ENCODE measurements at places on chromosomes 1 and 21. TPM values are rescaled to one million over a fixed set of nuclear protein-coding genes. Genes with fewer than 3 reads are reported as not detected.
A peak's percentile ranks its signal among the peaks of the same experiment; 100 is the strongest.

- DNase-seq: no peak
Observed at GRCh38 chr1:19058476-19058797, 102.0 kb upstream of the IFFO2 start.

DNA sequence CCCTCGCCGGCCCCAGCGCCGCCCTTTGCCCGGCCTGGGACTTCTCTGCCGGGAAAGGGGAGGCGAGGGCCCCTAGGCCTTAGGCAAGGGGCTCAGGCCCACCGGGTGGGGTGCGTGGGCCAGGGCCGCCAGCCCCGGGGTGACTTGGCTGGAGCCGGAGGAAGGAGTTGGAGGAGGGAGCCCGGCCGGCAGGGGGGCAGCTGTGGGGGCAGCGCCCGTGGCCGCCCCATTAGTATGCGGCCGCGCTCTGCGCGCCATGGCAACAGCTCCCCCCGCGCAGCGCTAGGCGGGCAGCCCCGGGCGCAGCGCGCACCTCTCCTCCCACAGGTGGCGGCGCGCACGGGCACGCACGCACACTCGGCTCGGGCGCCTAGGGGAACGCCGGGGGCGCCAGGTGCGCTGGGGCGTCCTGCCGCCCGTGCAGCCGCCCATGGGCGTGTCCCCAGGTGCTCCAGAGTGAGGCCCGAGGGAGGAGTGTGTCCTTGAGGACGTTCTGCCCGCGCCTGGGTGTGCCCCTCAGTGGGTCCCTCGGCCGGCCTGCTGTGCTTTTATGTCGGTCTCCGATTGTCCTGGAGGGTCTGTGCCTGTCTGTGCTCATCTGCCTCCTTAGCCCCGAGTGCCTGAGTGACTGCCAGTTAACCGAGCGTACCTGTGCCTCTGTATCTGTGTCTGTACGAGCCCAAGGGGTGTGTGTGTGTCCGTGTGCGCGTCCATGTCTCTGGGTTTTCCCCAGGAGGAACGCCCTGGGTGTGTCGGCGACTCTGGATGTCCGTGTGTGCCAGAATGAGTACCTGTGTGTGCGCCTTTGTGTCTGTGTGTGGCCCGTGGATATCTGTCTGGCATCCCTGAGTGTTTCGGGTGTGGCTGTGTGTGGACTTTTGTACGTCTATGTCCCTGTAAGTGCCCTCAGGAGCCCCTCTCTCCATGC is 38.2 kb upstream of the WASF2 start:
- peak; percentile 87 for DNase-seq

DNA sequence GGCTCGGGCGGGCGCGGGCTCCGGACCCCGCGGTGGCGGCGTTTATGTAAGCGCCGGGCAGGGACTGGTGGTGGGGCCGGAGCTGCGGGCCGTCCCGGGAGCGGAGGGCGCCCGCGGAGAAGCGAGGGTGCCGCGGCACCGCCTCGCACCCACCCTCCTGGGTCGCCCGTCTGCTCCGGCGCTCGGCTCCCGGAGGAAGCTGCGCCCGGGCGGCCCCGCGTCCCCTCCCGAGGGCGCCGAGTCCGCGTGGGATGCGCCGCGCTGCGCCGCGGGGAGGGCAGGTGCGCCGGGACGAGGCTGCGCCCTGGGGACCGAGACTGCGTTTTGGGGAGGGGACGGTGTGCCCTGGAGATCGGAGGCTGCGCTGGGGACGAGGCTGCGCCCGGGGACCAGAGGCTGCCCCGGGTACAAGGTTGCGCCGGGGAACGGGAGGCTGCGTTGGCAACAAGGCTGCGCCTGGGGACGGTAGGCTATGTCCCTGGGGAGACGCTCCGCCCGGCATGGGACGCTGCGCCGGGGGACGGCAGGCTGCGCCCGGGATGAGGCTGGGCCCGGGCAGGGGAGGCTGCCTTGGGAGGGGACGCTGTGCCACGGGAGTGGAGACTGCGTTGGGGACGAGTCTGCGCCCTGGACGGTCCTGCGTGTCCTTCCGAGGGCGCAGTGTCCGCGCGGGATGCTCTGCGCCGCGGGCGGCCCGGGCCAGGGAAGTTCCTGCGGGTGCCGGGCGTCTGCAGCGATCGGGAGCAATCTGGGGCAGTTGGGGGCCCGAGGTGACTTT is 627 bp downstream of the ADARB1 start:
- no peak for DNase-seq

DNA sequence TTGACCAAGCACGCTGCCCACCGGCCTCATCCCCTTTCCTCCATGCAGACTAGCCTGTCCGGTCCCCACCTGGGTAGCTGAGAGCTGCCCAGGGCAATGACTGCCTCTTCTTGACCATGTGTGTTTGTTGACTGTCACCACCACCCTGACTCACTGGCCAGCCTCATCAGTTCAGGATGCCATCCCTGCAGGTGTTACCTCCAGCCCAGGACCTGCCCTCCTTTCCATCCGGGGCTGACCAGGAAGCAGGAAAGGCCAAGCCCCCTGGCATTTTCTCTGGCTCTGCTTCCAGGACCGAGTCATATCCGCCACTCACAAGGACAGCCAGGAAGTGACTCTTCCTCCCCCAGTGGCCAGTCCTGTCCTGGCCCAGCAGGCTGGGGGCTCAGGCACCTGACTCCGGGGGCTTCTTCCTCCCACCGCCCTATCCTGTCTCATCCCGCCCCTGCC is 17.1 kb downstream of the EPHA2 start:
- no peak for DNase-seq

SPRR5 gene
- total RNA-seq: not detected

MAD2L2 gene
- total RNA-seq: 8.5 TPM

KRTAP21-1 gene
- total RNA-seq: not detected

Measured in colonic mucosa (tissue), 4 donors.